ENCODE measurements at places on chromosomes 3 and 15.

DNA sequence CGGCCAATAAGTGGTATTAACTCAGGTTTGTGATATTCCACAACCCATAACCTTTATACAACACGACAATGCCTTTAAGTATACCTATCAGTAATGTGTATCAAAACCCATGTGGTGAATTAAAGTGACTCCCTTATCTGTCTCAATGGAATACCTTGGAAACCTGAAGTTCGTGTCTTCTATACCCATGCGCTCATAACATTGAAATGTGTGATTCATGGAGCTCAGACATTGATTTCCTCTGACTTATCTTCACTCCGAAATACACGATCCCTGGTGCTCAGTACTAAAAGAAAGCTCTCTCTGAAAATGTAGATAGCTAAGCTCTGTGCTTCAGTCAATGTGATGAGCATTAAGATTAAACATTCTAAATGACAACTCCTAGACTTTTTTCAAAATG lies 140.3 kb downstream of the TBC1D5 start:
- no peak for DNase-seq

DNA sequence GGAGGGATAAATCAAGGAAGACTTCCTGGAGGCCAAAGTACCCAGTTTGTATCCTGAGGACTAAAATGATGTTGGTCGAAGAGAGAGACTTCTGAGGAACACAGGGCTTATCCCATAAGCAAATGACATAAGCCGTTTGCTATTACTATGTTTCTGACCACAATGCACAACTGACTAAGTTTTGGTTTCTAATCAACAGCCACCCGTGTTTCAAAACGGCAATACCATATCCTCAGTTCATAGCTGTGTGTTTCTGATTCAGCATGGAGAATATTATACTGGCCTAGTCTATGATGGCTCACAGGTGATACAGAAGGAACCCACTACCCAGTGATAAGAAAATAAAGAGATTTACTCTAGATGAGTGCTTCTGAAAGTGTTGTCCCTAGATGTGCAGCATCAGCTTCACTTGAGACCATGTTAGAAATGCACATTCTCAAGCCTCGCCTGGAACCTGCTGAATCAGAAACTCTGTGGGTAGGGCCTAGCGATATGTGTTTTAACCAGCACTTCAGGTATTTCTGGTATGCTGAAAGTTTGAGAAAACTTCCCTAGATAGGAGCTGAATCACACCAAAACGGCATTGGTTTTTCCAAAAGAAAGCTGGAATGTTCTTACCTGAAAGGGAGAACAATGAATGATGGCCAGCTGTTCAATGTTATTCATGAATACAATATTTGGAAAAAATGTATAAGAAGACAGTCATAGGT lies 639.7 kb upstream of the NR2F2 start:
- DNase-seq: no peak

GRCh38 chr15:31526916-31527690 lies 200.5 kb downstream of the KLF13 start:
- no peak for DNase-seq

DNA sequence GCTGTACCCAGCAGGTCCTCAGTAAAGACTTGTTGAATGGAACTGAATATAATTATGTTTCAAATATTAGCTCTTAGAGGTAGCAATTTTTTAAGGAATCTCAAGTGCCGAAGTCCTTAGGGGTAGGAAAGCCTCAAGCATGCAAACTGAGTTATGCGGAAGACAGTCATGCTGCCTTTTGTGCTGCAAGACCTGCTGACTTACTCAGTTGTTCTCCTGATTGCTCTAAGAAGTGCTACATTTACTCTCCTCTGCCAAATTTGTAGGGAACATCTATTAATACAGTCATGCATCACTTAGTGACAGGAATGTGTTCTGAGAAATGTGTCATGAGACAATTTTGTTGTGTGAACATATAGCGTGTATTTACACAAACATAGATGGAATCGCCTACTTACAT lies 325.6 kb upstream of the AZI2 start:
- DNase-seq: no peak

- no peak for DNase-seq
Observed at GRCh38 chr3:23203708-23204330, 692 bp downstream of the UBE2E2 start.

- no peak for DNase-seq
Observed at GRCh38 chr3:143135150-143135549, 15.6 kb downstream of the CHST2 start.

DNA sequence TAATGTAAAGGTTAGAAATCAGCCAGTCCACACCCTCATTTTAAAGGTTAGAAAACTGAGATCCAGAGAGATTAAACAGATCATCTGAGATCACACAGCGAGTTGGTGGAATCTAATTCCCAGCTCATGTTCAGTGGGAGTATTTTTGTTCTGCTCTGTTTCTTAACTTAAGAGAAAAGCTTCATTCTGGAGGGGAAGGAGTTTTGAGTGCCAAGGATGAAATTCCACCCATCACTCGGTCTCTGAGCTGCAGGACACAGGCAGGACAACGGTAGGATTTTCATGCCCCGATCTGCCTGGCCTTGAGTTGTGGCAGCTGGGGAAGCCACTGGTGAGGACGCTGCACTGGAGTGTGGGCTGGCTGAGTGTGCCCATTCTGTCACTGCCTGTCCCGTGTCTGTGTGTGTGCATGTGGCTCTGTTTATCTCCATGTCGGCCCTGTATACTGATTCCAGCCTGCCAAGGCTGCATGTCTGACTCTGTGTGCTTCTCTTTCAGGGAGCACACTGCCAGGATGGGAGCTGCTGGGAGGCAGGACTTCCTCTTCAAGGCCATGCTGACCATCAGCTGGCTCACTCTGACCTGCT lies 94.3 kb downstream of the CEMIP start:
- no peak for DNase-seq

DNA sequence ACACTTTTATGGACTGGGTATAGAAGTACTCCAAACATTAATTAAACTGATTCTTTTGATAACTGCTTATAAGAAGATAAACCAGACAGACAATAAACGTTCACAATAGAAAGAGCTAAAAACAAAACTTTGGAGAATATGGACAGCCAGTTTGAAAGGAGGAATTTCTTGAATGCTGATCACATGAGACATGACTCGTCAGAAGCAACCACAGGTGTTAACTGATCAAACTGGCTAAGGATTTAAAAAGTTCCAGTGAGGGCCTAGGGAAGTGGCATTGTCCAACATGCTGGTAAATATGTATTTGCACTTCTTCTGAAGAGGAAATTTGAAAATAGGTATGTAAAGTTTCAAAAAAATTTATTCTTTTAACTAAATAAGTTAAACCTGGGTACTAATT lies 29.4 kb upstream of the AP3B2 start:
- DNase-seq: no peak

- DNase-seq: no peak
Observed at GRCh38 chr3:119613201-119613600, 15.5 kb downstream of the PLA1A start.

DNA sequence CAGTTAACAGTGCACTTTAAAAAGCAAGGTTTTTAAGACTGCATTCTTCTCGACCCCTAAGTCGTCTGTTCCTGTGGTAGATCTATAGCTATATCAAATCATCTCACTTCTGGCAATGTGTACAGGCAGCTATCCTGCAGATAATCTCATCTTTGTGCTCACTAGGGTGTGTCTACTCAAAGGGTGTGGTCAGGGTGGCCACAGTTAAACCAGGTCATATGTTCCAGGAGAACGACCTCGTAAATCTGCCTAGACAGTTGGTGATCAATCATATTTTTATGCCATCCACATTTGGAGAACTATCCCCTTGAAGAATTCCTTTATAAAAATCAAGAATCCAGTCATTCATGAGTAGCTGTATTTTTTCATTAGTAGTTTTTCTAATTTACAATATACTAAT lies 3.0 kb downstream of the VEPH1 start:
- DNase-seq: no peak

- no peak for DNase-seq
Observed at GRCh38 chr3:29478611-29479010, 197.7 kb downstream of the RBMS3 start.

DNA sequence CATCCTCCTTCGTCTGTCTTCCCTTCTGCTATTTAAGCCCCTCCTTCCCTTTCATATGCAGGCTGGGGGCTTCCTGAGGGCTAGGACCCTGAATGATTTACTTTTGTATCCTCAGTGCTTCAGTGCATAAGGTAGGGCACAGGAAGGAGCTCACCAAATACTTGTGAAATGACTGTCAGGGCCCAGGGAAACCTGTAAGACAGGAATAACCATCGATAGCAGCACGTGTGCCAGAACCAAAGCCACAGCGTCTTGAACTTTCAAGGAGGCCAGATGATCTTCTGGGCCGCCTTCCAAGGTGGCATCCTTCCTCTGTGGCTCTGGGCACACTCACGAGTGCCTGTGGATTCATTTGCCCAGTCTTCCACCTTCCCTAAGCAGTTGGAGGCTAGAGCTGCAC lies 3.9 kb downstream of the TMED3 start:
- DNase-seq: peak; percentile 62

DNA sequence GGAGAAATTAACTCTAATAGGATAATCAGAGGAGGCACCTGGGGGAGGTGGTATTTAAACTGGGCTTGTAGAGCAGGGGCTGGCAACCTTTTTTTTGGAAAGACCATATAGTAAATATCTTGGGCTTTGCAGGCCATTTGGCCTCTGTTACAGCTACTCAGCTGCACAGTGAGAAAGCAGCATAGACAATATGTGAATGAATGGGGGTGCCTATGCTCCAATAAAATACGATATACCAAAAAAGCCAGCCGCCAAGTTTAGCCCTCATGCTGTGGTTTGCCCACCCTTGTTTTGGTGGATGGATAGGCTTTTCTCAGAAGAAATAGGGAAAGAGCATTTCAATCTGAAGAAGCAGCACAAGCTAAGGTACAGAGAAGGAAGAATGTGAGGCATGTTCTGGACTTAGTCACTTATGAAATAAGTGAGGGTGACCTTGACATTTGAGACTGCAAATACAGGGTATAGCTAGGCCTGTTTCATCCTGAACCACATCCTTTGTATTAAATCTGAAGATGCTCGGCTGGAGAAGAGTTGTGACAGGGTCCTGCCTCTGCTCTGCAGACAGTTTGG lies 131.0 kb upstream of the NR2E3 start:
- no peak for DNase-seq

GRCh38 chr3:183487016-183487415 lies 58.6 kb upstream of the MCF2L2 start:
- DNase-seq: no peak

GRCh38 chr15:96331144-96331944 lies 844 bp downstream of the NR2F2 start:
- DNase-seq: no peak

DNA sequence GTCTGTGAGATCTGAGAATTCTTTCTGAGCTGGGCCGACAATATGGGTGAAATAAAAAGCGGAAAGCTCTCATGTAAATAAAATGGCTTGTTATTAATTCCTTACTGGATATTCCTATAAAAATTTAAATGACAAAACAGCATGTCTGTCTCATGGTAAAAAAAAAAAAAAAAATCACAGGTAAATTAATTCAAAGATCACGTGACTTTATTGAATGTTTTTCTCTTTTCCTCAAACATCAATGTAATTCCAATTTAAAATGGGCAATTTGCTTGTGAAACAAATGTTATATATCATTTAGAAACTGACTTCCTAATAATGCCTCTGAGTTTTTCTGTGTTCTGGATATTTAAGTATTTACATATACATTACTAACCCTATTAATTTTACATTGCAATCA lies 280.3 kb downstream of the NR2F2 start:
- DNase-seq: no peak

DNA sequence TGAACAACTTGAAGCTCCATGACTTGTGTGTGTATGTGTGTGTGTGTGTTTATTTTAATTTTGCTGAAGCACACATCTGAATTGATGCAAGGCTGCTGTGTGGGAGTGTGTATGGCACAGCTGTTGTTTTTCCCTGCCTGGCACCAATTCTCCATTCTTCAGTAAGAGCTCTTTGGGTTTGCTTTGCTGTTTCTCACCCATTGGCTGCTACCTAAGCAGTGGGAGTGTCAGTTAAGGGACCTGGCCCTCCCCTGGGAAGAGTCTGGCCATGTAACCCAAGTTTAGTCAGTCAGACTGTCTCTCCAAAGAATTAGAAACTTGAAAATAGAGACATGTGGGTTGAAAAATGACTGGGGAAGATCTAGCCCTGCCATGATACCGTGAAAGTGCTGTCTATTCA lies 126.2 kb upstream of the SYNPR start:
- DNase-seq: no peak

DNA sequence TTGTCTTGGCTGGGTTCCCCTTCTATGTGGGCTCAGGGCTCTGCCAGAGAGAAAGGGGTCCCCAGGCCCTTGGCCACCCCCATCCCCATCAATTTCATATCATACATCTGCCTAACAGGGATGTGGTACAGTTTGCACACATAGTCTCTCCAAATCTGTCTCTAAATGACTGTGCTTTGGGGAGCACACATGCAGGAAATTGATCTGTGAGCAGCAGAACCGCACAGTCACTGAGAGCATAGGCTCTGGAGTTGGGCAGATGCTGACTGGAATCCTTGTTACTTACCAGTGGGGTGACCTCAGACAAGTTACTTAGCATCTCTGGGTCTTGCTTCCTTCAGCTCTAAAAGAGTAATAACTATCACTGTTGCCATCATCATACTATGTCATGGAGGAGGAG lies 273.9 kb downstream of the ABHD5 start:
- no peak for DNase-seq

DNA sequence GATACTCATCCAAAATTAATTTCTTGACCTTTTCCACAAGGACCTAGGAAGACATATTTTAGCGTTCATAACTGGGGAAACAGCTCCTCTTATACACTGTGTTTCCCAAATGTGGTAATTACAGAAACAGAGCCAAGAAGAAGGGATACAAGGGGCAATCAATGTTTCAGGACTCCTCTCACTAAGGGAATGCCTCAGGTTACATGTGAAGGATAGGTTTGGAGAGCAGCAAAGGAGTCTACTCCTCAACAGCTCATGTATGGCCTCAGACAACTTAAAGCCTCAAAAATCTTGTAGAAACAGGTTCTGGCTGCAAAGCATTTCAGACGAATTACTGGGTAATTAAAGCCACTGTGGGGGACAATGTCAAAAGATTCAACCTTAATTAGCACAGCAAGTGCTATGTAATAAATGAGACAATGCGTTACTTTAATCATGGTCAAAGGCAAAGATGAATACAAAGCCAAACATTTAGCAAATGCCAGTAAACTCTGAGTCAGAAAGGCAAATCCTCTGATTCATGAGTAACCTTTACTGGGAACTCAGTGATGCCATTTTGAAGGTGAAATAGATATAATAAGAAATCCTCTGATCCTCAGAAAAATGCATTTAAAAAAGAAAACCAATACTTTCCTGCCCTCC lies 1111.2 kb downstream of the TUSC7 start:
- no peak for DNase-seq
